ENCODE measurements at places on chromosomes 13 and 19. TPM values are rescaled to one million over a fixed set of nuclear protein-coding genes. Genes with fewer than 3 reads are reported as not detected.

- DNase-seq: no peak
Observed at GRCh38 chr13:37923236-37923635, 53.7 kb upstream of the TRPC4 start.

DNA sequence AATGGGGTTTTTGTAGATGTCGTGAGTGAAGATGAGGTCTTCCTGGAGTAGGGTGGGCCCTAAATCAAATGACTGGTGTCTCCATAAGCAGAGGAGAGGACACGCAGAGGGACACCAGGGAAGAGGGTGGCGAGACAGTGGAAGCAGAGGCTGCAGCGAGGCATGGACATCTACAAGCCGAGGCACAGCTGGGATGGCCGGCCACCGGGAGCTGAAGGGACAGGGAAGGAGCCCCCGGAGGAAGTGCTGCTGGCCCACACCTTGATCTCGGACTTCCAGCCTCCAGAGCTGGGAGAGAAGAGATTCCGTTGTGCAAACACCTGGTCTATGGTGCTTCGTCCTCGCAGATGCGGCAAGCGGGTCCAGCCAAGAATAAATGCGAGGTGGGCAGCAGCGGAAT, 84.5 kb downstream of the ANKRD10 start:
- DNase-seq: no peak

GRCh38 chr13:34897220-34897619, 44.9 kb upstream of the NBEA start:
- no peak for DNase-seq

- peak; percentile 42 for DNase-seq
Observed at GRCh38 chr13:23871616-23872220, 17.5 kb downstream of the MIPEP start.

DNA sequence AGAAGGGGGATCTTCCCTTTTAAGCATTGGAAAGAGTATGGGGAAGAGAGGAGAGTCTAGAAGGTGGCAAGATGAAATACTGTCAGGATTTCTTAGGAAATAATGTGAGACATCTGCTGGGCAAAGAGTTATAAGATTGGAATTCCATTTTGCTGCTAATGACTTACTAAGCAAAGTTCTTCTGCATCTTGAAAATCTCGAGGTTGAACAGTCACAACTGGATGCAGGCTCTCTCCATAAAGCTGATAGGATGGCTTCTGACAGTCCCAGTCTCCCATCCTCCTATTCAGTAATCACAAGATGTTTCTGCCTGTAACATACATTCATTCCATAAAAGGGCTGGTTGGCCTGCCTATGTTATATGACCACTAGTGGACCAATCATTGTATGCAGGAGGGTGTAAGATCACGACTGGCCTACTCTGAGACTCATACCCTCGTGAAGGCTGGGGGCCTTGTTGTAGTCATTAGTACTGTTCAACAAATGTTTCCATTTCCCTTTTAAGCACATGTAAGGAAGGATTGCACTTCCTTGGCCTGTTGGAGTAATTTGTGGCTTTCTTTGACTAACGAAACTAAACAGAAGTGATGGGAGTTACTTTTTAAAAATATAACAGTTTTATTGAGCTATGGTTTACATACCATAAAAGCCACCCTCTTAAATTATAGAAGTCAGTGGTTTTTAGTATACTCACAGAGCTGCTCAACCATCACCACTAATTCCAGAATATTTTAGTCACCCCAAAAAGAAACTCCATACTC, 45.0 kb upstream of the TDRD3 start:
- DNase-seq: no peak

GRCh38 chr13:28353679-28354078, 141.2 kb downstream of the FLT1 start:
- no peak for DNase-seq

DNA sequence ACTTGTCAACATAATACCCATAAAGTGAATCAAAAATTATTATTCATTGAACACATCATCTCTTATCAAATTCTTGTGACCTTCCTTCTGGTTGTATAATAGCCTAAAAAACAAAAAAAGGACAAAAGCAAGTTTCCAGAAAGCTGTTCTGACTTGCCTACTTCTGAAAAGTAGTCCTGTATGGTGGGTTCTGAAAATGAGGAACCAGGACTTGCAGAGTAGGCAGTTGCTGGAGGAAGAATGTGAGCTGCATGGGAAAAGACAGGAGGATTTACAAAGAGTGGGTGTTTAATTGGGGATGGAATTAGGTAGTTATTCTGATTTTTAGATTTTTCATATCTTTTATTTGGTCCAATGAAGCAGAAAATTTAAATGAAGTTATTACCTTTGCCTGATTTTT, 56.7 kb downstream of the RCBTB2 start:
- DNase-seq: no peak

The CILP2 gene
- 0.88 TPM for total RNA-seq

The SYCN gene
- not detected for total RNA-seq

DNA sequence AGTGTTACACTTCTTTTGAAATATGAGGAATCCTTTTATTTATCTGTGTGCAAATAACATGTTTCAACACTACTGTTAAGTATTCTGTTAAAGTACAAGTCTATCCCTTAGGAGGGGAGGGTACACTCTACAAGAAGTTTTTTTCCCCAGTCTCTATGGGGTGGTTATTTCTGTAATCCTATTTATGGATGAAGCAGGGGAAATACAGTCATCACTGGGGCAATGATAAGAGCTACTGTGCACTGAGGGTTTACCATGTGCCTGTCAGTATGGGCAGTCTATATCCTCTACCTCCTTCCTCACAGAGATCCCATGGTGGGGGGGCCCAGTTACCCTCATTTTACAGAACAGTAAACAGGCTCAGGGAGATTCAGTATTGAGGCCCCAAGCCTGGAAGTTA, 16.6 kb upstream of the TRIM13 start:
- peak; percentile 71 for DNase-seq

- DNase-seq: peak; percentile 97
Observed at GRCh38 chr19:13097463-13098258, 5.0 kb downstream of the LYL1 start.

GRCh38 chr13:113736258-113736731, 22.7 kb upstream of the TMEM255B start:
- no peak for DNase-seq

DNA sequence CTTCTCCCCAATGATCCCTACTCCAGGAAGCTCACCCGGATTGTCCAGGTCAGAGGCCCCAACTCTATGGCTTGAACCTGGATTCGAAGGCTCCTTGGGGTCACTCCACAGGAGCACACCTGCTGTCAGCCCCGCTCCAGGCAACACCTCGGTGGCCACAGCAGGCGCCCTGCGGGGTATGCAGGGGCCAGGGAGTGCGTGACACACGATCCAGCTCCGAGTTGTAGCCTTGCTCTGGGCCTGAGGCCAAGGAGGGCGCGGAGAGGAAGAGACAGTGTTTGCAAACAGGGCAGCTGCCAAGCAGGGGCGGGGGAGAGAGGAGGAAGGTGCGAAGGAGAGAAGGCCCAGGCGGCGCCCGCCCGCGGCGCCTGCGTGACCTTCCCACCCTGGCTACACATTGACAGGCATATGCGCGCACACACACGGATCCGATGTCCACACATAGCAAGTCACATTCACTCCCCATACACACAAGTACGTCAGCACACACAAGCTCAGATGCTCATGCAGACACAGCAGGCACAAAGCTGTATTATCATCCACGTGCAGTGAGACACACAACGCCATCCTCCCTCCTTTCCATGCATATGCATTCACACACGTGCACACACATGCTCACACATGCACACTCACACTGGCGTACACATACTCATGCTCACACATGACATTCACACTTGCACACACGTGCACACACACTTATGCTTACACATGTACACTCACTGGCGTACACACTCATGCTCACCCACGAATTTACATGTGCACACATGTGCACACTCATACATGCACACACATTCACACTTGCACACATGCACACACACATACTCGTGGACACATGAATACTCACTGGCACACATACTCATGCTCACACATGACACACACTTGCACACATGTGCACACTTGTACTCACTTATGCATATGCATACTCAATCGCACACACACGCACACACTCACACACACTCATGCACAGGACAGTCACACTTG, 10.4 kb downstream of the SBK2 start:
- DNase-seq: peak; percentile 93

- DNase-seq: no peak
Observed at GRCh38 chr13:27011661-27012060, 159.9 kb downstream of the USP12 start.

DNA sequence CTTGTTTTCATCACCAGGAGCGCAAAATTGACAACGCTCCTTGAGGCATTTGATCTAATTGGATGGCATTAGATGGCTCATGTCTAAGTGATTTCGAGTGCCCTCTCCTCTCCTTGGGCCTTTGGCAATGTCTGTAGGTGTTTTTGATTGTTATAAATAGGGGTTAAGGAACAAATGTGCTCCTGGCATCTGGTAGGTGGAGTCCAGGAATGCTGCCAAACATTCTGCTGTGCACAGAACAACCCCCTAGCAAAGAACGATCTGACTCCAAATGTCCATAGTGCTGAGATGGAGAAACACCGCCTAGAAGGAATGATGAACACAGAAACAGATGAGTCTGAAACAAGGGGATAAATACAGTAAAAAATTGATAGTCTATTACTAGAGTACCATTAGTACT, 68.0 kb upstream of the C1QTNF9B start:
- DNase-seq: no peak

The KEAP1 gene
- 64.8 TPM for total RNA-seq

GRCh38 chr13:27572234-27572901, 48.0 kb downstream of the LNX2 start:
- no peak for DNase-seq

DNA sequence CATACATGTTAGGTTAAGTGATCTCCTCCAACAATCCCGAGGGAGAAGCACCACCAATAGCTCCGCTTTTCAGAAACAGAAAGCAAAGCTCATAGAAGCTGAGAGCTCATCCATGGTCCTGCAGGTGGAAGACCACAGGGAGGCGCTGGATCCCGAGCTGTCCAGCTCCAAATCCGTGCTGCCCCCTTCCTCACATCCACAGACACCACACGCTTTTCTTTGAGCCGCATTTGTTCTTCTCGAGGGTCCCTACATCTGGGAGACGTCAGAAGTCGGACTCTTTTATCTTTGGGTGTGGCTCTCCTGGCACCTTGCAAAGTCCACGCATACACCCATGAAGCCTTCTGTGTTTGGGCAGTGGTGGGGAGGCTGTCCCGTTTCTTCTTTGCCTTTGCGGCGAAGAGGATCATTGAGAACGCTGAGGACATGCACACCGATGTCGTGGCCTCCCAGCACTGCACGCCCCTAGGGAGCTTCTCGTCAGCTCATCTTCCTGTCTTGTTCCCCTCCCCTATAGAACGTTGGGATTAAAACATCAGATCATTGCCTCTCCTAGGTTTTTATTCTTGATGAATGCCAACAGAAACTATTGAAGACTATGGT, 184.8 kb downstream of the TEX29 start:
- peak; percentile 67 for DNase-seq

GRCh38 chr13:71751073-71751472, 115.9 kb downstream of the DACH1 start:
- DNase-seq: no peak

DNA sequence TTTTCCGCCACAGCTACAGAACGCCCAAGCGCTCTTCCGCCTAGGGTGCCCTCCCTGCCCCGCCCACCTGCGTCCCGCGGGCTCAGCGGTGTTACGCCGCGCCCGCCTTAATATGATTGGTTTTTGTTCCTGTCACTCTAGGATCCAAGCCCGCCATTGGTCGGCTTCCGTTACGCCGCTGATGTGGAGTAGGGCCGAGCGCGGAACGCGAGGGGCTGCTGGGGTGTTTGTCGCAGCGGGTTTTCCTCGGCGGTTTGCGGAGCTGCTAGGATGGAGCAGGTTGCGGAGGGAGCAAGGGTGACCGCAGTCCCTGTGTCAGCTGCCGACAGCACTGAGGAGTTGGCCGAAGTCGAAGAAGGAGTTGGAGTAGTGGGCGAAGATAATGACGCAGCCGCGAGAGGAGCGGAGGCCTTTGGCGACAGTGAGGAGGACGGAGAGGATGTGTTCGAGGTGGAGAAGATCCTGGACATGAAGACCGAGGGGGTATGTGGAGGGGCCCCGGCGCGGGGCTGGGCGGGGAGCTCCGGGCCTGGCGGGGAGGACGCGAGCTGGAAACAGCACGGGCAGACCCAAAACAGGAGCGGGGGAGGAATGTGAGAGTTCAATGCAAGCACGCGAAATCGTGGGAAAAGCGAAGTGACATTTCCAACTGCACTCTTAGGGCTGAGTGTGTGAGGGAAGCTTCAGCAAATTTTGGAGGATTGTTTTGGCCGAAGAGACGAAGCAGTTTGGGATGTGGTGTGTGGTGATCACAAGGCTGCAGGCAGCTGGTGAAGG, at the start of gene MPHOSPH8:
TSS of gene MPHOSPH8 (plus strand) at position 181 of the 777 bp plus-strand sequence. CDS start at position 271, 90 bp downstream.
- DNase-seq: peak; percentile 96

The GTPBP3 gene
- total RNA-seq: 10.9 TPM

GRCh38 chr19:5108123-5108596, 139.2 kb downstream of the KDM4B start:
- no peak for DNase-seq

- DNase-seq: no peak
Observed at GRCh38 chr19:51809787-51810186, 14.8 kb downstream of the FPR3 start.

GRCh38 chr19:9610484-9611113, 10.4 kb downstream of the ZNF561 start:
- DNase-seq: no peak

- no peak for DNase-seq
Observed at GRCh38 chr13:91358387-91358782, 10.9 kb downstream of the MIR17HG start.

The KLK4 gene
- total RNA-seq: 0.29 TPM

DNA sequence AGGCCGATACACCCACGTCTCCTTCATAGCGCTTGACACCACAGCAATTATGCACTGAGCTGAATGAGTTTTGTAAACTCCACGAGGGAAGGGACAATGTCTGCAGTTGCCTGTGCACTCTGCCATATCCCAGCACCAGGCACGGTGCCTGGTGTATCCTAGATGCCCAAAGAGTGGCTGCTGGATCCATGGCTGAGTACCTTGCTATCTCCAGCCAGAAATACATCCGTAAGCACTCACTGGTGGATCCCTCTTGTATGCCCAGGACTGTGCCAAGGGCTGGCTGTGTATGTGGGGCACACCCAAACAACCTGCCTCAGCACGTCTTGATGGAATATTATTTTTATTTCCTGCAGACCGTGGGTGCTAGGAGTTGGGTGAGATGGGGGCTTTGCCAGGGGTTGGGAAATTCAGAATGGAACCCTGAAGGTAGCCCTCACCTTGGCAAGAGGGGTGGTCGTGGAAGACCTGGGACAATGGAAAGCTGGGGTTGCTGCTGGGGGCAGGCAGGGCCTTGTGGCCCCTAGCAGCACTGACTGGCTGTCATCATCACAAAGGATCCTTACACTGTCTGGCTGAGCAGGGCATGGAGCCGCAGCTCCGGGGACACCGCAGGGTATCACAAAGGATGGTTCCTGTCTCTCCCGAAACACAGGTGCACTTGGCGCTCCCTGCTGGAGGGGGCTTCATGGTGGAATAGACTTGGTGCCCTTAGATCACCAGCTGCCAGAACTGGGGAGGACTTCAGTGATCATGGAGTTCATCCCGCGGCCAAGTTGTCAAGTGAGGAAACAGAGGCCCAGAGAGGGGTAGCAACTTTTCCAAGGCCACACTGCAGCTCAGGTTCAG, 131.3 kb downstream of the URI1 start:
- DNase-seq: peak; percentile 51

All from osteoblast (primary cell).